ENCODE measurements at places on chromosomes 16 and 17.

- no peaks in the 10 kb centered on the region for H3K27me3 ChIP-seq
- no peak overlapping the region for H3K27ac ChIP-seq
- H3K36me3 ChIP-seq, result no peaks in the 10 kb centered on the region
These were observed 112.9 kb downstream of the GP2 start for GRCh38 chr16:20214401-20214800.

- H3K4me1 ChIP-seq, result no peaks in the 10 kb centered on the region
- peak; percentile 58 for DNase-seq
- H3K36me3 ChIP-seq, result peaks cover 12% of the 10 kb centered on the region
- H3K27ac ChIP-seq, result no peak overlapping the region
These were observed 32.1 kb downstream of the NDE1 start for GRCh38 chr16:15682105-15682570.

DNA sequence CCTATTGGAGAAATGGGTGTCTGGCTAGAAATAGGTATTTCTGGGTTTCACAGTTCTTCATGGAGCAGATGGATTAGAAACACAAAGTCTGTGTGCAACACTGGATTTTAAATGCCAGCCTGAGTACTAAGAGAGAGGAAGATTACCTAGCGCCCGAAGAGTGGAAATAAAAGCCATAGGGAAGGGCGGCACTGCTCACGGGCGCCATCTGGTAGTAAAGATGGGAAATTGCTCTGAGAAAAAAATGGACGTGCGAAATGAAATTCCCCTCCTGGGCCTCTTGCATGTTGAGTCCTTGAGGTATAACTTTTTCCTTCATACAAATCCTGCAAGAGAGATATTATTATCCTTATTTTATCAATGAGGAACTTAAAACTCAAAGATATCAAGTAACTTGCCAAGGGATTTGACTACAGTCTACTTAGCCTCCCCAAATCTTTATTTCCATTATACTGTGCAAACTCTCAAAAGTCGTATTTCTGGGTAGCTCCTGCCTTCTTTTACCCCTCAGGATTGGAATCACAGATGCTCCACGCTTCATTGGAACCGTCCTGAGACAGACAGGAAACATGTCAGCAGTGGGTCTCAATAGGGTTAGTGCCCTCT lies 72.8 kb downstream of the MMD start:
- H3K27ac ChIP-seq, result no peak overlapping the region
- no peaks in the 10 kb centered on the region for H3K36me3 ChIP-seq
- H3K4me3 ChIP-seq, result no peak overlapping the region
- peak; percentile 64 for DNase-seq

GRCh38 chr17:8857919-8858318 lies 9.6 kb downstream of the PIK3R6 start:
- H3K4me1 ChIP-seq, result no peaks in the 10 kb centered on the region
- H3K36me3 ChIP-seq, result no peaks in the 10 kb centered on the region
- no peak for DNase-seq
- no peak overlapping the region for H3K4me3 ChIP-seq
- no peaks in the 10 kb centered on the region for H3K27me3 ChIP-seq
- no peak overlapping the region for H3K27ac ChIP-seq

DNA sequence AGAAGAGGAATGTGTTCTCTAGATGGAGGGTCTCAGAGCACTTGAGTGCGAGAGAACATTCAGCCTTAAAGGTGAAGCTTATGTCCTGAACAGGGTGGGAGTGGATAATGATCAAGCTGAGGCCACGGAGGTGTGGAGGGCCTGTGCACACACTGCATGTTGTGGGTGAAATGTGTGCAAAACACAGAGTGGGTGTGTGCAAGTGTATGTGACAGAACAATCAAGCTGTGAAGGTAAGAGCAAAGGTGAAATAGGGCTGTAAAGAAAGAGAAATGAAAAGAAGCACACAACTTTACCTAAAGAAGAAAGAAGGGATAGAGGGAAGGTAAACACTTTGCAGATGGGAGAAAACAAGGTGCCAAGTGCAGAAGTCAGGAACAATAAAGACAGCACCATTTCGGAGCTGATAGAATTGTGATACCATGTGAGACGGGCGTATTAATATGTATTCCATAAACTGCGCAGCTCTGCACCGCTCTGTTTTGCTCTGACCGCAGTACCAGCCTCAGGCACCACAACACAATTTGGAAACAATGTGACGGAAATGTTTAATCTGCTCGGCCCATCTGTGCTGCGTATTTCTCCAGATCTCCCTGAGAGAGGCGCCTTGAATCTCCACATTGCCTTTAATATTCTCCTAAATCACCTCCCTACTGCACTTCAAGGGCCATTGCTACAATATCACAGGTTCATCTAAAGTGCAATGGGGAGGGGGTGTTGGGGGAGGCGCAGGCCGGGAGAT lies 40.6 kb downstream of the SNX11 start:
- H3K27ac ChIP-seq, result no peak overlapping the region
- H3K27me3 ChIP-seq, result no peaks in the 10 kb centered on the region
- no peak for DNase-seq
- H3K4me1 ChIP-seq, result no peaks in the 10 kb centered on the region

DNA sequence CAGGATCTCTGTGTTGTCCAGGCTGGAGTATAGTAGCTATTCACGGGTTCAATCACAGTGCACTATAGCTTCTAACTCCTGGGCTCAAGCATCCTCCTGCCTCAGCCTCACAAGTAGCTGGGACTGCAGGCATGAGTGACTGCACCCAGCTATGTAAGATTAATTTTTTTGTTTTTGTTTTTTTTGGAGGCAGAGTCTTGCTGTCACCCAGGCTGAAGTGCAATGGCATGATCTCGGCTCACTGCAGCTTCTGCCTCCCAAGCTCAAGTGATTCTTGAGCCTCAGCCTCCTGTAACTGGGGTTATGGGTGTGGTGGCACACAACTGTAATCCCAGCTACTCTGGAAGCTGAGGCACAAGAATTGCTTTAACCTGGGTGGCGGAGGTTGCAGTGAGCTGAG lies 15.8 kb downstream of the PPM1D start:
- no peaks in the 10 kb centered on the region for H3K27me3 ChIP-seq
- no peak for DNase-seq
- no peaks in the 10 kb centered on the region for H3K4me1 ChIP-seq
- H3K4me3 ChIP-seq, result no peak overlapping the region

DNA sequence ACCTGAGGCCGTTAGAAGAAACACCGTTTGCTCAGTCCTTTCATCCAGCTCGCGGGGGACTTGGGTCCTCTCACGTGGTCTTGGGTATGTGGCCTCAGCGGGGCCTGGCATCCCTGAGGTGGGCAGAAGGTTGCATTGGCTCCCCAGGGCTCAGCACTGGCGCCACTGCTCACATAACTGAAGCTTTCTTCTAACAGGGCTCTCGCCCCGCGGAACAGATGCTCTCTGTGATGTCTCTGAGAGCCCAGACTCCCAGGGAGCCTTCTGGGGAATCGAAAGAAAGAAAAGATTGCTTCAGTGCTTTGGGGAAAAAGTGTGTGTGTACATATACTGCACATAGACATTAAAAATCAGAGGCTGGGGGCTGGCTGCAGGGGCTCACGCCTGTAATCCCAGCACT lies 10.1 kb downstream of the MGRN1 start:
- H3K4me1 ChIP-seq, result no peaks in the 10 kb centered on the region
- H3K27ac ChIP-seq, result no peak overlapping the region
- H3K27me3 ChIP-seq, result no peaks in the 10 kb centered on the region
- no peak overlapping the region for H3K4me3 ChIP-seq

DNA sequence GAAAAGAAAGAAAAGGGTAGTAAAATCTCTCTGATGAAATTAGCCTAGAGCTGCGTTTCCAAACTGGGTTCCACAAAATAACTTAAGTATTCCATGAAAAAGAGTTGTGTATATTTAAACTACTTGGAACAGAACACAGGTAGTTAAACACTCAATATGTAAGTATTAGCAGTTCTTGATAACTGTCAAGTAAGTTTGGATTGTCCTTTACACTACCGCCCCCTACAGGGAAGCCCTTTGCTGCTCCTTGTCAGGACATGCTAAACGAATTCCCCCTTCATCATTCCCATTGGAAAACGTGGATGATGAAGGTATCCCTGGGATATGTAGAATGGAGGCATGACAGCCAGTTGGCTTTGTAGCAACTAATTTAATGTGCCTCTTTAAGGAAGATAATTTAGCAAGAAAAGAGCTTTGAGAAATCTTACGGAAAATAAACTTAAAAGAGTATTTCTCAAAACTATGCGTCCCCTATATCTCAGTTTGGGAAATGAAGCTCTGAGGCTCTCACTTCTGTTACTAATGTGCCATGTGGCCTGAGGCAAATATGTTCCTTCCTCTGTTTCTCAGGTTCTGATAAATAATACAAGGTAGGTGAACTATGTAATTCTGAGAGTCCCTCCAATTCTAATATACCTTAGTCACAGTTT lies 18.8 kb downstream of the NCBP3 start:
- no peak overlapping the region for H3K27ac ChIP-seq
- no peaks in the 10 kb centered on the region for H3K4me1 ChIP-seq
- H3K27me3 ChIP-seq, result no peaks in the 10 kb centered on the region

GRCh38 chr16:87464691-87465300 lies 28.0 kb downstream of the ZCCHC14 start:
- H3K4me3 ChIP-seq, result no peak overlapping the region
- H3K36me3 ChIP-seq, result peaks cover 43% of the 10 kb centered on the region
- DNase-seq, result peak; percentile 58
- peak overlapping the region; percentile 98 for H3K27ac ChIP-seq

DNA sequence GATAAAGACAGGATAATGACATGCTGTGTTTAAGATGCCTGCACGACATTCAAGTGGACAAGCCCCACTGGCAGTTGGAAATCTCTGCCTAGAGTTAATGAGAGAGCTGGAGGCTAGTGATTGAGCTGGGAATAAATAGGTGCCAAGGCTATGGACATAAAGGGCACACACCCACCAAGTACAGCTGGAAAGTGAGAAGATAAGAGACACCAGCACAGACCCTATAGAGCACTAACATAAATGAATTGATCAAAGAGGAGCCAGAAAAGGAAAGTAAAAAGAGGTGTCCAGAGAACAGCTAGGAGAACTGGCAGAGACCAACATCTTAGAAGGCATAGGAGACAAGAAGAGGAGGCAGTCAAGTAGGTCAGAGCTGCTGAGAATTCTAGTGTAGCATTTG lies 101.2 kb downstream of the YPEL2 start:
- no peak overlapping the region for H3K4me3 ChIP-seq
- peaks cover 3% of the 10 kb centered on the region for H3K4me1 ChIP-seq
- no peak for DNase-seq
- H3K27me3 ChIP-seq, result no peaks in the 10 kb centered on the region
- no peaks in the 10 kb centered on the region for H3K36me3 ChIP-seq

DNA sequence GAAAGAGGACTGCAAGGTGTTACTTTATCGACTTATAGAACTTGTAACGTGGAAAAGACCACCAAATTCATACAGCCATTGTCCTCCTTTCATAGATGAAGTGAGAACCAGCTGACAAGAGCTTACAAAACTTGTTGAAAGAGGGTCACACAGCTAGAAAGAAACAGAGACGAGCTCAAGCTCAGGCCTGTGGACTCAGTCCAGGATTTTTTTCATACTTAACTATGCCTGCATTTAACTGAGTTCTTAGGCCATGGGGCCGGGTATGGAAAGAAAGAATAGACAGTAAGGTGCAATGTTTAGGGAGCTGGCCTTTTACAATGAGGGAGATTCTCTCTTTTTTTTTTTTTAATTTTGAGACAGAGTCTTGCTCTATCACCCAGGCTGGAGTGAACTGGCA lies 106.1 kb downstream of the ADAMTS18 start:
- no peaks in the 10 kb centered on the region for H3K36me3 ChIP-seq
- no peak overlapping the region for H3K4me3 ChIP-seq
- no peaks in the 10 kb centered on the region for H3K4me1 ChIP-seq

DNA sequence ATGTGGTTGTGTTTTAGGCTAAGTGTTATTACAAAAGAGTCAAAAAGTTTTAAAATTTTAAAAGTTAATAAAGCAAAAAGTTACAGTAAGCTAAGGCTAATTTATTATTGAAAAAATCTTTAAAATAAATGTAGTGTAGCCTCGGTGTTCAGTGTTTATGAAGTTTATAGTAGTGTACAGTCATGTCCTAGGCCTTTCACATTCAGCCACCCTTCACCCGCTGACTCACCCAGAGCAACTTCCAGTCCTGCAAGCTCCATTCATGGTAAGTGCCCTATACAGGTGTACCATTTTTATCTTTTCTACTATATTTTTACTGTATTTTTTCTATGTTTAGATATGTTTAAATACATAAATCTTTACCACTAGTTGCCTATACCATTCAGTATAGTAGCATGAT lies 98.5 kb upstream of the RPRML start:
- H3K36me3 ChIP-seq, result peaks cover 5% of the 10 kb centered on the region
- H3K4me3 ChIP-seq, result no peak overlapping the region
- peaks cover under 1% of the 10 kb centered on the region for H3K4me1 ChIP-seq
- DNase-seq, result no peak

- H3K4me1 ChIP-seq, result no peaks in the 10 kb centered on the region
- no peak overlapping the region for H3K27ac ChIP-seq
- no peak for DNase-seq
These were observed 15.6 kb downstream of the B4GALNT2 start for GRCh38 chr17:49148171-49148570.

GRCh38 chr17:40361925-40362695 lies 2.4 kb downstream of the GJD3 start:
- no peak overlapping the region for H3K4me3 ChIP-seq
- no peak overlapping the region for H3K27ac ChIP-seq
- H3K27me3 ChIP-seq, result no peaks in the 10 kb centered on the region
- no peaks in the 10 kb centered on the region for H3K4me1 ChIP-seq
- H3K36me3 ChIP-seq, result peaks cover 5% of the 10 kb centered on the region

DNA sequence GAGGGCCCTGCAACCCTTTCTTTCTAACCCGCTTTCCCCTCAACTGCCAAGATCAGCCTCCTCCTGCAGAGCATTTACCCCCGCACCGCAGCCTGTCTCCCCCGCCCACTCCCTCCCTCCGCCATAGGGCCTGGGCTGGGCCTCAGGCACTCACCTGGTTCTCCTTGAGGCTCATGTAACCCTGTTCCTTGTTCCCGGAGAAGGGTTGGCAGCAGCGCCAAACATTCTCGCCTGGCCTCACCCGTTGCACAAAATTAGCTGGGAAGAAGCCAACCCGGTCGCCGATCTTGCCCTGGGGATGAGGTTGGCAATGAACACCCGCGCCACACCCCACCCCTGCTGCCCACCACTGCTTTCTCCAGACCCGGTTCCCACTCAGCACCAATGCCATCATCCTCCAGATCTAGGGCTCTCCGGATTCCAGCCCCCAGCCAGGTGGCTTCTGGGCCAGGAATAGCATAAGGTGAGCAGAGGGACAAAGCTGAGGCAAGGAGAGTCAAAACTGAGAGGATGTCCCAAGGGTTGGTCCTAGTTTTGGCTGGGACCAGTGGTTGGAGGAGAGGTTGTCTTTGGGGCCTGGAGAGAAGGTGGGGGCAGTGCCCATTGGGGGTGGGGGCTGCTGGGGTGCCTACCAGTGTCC lies 12.8 kb downstream of the STAC2 start:
- peaks cover 2% of the 10 kb centered on the region for H3K27me3 ChIP-seq
- H3K36me3 ChIP-seq, result no peaks in the 10 kb centered on the region
- no peak overlapping the region for H3K27ac ChIP-seq
- no peak for DNase-seq
- peaks cover 14% of the 10 kb centered on the region for H3K4me1 ChIP-seq
- no peak overlapping the region for H3K4me3 ChIP-seq

- H3K4me3 ChIP-seq, result no peak overlapping the region
- H3K27ac ChIP-seq, result no peak overlapping the region
- no peaks in the 10 kb centered on the region for H3K27me3 ChIP-seq
- H3K4me1 ChIP-seq, result peaks cover 7% of the 10 kb centered on the region
- peak; percentile 84 for DNase-seq
These were observed 13.0 kb upstream of the NFATC3 start for GRCh38 chr16:68072038-68072695.

- no peaks in the 10 kb centered on the region for H3K4me1 ChIP-seq
- no peak for DNase-seq
- no peaks in the 10 kb centered on the region for H3K27me3 ChIP-seq
These were observed 181.9 kb downstream of the SNX29 start for GRCh38 chr16:12158428-12158827.
